ENCODE measurements at places on chromosomes 16 and 17. TPM values are rescaled to one million over a fixed set of nuclear protein-coding genes. Genes with fewer than 3 reads are reported as not detected.

The KRTAP1-1 gene
- total RNA-seq = not detected

The NPIPB6 gene
- total RNA-seq = 0.06 TPM

The SLC35G6 gene
- total RNA-seq = not detected

The CCL16 gene
- total RNA-seq = not detected

The SMPD3 gene
- under 0.01 TPM for total RNA-seq

The DNAH3 gene
- total RNA-seq = not detected

The CLEC3A gene
- total RNA-seq = not detected

The MPP3 gene
- 3.6 TPM for total RNA-seq

The MYO15A gene
- total RNA-seq = 3.1 TPM

The KCNJ18 gene
- not detected for total RNA-seq

The MT1F gene
- 0.29 TPM for total RNA-seq

The CDYL2 gene
- total RNA-seq = 2.4 TPM

The LRRC36 gene
- total RNA-seq = not detected

The DRC7 gene
- total RNA-seq = 0.34 TPM

The USB1 gene
- total RNA-seq = 14.4 TPM

The G6PC1 gene
- not detected for total RNA-seq

The LGALS9B gene
- not detected for total RNA-seq

The TMEM114 gene
- total RNA-seq = not detected

The EIF1 gene
- total RNA-seq = 385 TPM

The IRX5 gene
- total RNA-seq = 1.1 TPM

The KRT12 gene
- total RNA-seq = not detected

The MYLK3 gene
- not detected for total RNA-seq

The PRKAR1A gene
- 395 TPM for total RNA-seq

The NPIPB8 gene
- total RNA-seq = 0.06 TPM

The BRIP1 gene
- total RNA-seq = 1.4 TPM

Measured in cardiac ventricle fibroblast (primary cell).